ENCODE measurements at places on chromosomes 12 and 14.

DNA sequence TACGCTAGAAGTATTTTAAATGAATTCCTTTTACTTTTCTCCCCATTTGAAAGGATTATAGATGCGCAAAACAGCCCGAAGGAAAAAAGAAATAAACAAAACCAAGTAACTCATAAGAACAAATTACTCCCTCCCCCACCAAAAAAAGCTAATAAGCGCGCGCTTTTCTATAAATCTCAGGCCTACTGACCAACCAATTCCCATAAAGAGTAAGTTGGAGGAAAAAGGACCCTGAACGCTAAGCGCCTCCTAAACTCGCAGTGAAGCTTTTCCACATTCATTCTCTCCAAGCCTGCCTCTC is 588 bp downstream of the MBIP start:
- no peak for DNase-seq

DNA sequence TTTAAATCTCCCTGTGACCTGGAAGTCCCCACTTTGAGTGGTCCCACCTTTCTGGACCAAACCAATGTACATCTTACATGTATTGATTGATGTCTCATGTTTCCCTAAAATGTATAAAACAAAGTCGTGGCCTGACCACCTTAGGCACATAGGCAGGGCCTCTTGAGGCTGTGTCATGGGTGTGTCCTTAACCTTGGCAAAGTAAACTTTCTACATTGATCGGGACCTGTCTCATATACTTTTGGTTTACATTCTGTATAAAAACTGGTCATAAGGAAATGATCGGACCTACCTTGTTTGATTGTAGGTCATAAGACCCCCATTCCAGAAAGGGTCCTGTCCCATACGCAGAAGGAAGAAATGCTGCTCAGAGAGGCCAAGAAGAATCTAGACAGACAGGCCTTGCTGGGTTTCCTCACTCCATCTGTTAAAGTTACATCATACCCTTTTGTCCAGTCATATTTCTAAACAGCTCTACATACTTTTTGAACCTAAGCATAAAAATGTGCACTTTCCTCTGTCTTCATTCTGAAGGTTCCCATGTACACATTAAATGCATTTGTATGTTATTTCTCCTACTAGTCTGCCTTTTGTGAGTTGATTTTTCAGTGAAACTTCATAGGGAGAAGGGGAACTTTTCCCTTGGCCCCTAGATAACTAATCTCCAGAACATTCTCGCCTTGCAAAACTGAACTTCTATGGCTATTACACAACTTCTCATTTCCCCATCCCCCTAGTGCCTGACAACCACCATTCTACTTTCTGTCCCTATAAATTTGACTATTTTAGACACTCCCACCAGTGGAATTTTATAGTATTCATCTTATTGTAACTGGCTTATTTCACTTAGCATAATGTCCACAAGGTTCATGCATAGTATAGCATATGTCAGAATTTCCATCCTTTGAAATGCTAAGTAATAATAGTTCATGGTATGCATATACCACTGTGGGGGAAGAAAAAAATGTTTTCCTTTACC is 30.2 kb upstream of the CPM start:
- DNase-seq: no peak

GRCh38 chr12:64808110-64808509 is 16.3 kb upstream of the TBC1D30 start:
- no peak for DNase-seq

- no peak for DNase-seq
These were observed 443.3 kb downstream of the ADAMTS20 start for GRCh38 chr12:43108656-43109055.

DNA sequence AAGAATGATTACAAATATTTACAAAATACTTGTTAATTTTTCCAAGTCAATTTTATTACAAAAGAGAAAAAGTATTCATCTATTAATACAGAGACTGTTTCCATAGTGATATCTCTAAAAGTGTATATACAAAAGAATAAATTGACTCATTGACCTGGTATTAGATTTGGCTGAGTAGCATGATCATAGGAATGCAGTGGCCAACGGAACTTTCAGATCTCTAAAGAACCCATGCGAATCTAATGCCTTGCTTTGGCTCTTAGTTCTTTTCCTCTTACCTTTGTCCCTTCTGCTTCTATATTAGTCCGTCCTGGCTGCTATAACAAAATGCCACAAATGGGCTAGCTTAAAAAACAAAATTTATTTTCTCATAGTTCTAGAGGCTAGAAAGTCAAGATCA is 717.8 kb downstream of the TMTC2 start:
- DNase-seq: no peak

- DNase-seq: no peak
These were observed 70.1 kb upstream of the MAP1LC3B2 start for GRCh38 chr12:116489116-116489515.

DNA sequence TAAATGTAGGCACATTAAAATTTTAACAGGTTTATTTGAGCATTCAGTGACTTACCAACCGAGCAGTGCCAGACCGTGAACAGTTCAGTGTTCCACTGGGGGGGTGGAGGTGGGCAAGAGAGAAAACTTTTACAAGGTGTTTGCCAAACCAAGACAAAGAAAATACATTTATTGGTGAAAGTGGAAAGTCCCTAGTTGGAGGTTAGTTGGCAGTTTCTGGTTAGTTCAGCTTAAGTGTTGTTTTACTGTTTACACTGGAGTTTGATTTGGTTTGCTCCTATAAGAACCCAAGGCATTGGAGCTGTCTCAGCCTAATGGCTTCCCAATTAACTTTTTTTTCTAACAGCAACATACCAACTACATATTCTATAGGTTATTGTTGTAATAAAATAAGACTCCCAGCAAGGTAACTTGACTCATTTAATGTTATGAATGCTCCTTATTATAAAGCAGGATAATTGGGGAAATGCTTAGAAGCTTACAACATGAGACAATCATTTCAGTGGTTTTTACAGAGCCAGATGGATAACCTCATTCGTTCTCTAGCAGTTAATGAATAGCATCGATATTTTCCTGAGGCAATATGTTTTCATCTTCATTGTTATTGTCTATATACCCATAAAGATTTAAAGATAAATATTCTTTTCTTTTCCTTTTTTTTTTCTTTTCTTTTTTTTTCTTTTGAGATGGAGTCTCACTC is 115.8 kb downstream of the ETNK1 start:
- no peak for DNase-seq

DNA sequence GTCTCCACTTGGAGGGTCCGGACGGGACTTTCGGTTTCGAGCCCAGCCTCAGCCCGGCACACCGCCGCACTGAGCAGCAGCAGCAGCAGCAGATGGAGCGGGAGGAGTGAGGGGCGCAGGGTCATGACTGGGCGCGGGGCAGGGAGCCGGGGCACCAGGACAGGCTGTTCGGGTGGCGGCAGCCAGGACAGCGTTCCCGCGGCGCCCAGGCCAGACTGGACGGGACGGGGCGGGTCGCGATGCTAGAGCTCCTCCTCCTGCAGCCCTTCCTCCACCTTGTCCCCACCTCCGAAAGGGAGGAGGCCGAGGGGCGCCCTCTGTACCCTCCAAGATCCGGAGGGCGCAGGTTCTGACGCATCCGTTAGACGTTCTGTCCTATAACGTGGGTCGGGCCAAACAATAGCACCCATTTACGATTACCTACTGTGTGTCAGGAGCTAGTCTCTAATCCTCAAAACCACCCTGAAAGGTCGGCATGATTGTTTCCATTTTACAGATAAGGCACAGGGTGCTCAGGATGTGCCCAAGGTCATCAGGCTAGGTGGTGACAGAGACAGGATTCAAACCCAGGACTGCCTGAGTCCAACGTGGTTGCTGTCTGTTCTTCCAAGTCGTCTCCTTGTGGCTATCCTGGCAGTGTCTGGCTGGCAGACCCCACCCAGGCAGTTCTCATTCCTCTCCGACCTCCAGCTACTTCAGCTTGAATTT is at the start of gene FKBP11:
Gene FKBP11, minus strand, starts transcription at position 189 of the 708 bp plus-strand sequence. Its CDS starts 64 bp downstream, at position 125.
- DNase-seq: peak; percentile 50

DNA sequence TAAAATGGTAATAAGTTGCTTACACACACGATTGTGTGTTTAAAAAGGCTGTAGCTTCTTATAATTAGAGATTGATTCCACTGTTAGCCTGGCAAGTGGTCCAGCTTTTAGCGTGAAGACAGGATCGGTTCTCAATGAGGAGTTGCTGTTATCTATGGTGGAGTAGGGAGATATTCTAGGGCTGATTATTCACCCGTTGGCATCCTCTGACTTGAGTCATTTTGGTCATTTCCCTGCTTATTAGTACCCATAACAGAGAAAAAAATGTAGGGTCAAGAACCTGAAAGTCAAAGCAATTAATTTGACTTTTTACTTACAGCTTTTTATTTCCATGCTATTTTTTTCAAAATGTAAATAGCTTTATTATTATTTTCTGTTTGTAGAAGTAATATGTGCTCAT is 76.0 kb downstream of the KCNK13 start:
- no peak for DNase-seq

DNA sequence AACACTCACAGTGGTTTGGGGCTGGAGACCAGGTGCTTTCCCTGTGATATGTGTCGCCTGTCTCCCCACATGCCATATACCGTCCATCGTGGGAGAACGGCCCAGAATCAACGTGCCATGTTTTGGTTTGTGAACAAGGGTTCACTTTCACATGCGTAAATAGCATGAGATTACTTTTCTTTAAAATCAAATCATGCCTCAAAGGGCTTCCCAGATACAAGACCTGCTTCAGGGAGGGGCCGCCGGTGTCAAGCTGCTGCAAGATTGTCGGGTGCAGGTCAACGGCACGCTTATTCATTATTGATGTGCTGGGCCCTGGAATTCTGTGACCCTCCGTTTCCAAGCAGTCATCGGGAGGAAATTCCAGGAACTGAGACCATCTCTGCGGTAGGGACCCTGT is 145.2 kb upstream of the RTL1 start:
- DNase-seq: no peak

DNA sequence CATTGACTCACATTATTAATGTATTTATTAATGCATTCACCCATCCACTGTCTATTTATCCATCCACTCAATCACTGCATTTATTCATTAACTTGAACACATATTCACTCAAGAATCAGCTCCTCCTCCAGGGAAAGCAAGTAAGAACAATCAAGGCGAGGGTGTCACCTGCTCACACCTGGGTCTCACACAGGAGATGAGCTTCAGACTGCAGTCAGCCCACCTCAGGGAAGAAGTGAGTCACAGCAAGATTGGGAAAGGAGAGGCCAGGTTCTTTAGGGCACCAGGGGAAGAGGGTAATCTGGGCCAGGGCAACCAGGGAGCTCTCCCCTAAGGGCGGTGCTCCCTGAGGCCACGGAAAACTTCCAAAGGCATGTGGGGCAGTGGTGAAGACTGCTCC is 367.3 kb downstream of the BCL11B start:
- no peak for DNase-seq

GRCh38 chr12:51381226-51382079 is 9.8 kb downstream of the GALNT6 start:
- DNase-seq: no peak

GRCh38 chr12:52125476-52125900 is 46.0 kb downstream of the SMIM41 start:
- no peak for DNase-seq
